ENCODE measurements at places on chromosomes 13 and 19.

GRCh38 chr13:108437496-108437895 is 168.0 kb downstream of the TNFSF13B start:
- DNase-seq = no peak

GRCh38 chr13:97982286-97982685 is 28.8 kb downstream of the IPO5 start:
- no peak for DNase-seq

- DNase-seq = no peak
Measured at GRCh38 chr19:51195616-51196015, 29.3 kb upstream of the CD33 start.

DNA sequence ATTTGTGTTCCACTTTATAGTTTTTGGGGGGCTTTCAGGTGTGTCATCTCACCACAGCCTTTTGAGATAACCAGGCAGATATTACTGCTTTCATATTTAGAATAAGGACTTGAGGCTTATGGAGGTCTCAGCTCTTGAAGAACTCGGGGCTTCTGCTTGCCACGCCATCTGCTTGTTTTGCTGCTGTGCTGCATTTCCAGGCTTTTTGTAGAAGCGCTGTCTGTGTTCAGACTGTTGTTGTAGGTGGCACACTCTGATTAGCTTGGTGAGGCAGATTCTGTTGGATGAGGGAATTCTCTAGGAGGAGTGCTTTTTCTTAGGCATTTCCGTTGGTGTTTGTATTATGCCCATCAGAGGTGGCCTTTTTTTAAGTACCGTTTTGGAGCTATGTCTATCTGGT is 57.2 kb downstream of the WASF3 start:
- no peak for DNase-seq

DNA sequence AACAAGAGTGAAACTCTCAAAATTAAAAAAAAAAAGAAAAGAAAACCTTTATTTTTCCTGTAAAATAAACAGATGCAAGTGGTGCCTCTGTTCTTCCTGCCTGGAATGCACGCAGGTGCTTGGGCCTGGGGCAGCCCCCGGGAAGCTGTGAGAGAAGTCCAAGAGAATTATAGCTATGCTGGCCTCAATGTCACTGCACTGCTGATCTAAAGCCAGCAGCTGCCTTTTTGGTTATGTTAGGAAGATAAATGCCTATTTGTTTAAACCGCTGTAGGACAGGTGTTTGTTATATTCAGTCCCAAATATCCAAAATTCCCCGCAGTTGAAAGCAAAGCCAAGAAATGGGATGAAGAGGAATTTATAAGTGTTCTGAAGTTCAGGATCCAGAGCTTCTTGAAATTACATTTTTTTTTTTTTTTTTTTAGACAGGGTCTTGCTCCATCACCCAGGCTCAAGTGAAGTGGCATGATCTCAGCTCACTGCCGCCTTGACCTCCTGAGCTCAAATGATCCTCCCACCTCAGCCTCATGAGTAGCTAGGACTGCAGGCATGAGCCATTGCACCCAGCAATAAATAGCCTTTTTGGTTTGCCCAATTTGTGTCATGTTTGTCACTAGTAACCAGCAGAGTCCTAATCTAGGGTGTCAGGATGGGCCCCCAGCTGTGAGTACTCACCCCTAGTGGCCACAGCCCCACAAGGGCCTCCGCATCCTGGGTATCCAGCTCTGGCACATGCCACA is 2.2 kb downstream of the RINL start:
- DNase-seq = no peak

DNA sequence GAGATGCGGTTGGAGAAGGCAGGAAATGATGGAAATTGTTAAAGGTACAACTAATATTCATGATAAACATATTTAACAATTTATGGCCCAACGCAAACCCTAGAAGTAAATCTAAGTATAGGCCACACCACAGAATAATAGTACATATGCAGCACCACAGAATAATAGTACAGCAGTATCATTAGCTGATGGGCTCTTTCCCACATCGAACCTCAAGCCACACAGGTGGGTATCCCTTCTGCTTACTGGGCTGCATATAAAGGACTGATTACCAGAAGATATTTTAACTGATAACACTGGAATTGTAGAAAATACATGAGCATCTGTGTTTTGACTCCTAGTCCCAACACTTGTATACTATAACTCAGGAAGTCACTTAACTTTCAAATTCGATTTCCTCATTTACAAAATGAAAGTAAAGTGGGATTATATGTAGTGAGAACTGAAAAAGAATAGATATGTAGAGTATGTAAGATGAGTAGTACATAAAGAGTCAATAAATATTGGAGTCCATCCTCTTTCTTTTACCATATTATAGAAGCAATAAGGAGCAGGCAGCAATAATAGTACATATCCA is 91.5 kb downstream of the TSC22D1 start:
- no peak for DNase-seq

DNA sequence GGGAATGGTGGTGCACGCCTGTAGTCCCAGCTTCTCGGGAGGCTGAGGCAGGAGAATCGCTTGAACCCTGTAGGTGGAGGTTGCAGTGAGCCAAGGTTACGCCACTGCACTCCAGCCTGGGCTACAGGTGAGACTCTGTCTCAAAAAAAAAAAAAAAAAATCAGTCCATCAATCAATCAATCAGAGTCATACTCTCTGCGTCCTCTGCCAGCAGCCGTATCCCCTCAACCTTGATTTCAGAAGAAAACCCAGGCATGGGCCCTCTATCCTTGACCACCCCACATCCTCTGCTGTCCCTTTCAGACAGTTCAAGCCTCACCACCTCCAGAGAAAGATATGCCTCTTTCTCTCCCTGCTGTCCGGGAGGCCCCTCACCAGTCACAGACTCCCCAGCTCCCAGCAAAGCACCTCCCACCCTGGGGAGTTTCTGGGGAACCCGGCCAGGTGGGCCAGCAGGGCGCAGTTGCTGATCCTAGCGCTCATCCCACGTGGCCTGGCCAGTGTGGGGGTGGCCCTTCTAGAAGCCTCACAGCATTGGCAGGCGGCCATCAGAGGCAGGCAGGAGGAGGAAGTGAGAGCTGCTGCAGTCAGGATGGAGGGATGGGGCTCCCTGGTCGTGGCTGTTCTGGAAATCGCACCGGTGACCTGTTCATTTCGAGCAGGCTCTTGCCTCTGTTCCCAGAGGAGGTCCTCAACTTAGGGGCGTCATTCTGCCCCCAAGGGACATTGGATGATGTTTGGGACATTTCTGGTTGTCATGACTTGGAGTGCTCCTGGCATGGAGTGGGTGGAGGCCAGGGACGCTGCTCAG is 10.2 kb upstream of the JSRP1 start:
- no peak for DNase-seq

DNA sequence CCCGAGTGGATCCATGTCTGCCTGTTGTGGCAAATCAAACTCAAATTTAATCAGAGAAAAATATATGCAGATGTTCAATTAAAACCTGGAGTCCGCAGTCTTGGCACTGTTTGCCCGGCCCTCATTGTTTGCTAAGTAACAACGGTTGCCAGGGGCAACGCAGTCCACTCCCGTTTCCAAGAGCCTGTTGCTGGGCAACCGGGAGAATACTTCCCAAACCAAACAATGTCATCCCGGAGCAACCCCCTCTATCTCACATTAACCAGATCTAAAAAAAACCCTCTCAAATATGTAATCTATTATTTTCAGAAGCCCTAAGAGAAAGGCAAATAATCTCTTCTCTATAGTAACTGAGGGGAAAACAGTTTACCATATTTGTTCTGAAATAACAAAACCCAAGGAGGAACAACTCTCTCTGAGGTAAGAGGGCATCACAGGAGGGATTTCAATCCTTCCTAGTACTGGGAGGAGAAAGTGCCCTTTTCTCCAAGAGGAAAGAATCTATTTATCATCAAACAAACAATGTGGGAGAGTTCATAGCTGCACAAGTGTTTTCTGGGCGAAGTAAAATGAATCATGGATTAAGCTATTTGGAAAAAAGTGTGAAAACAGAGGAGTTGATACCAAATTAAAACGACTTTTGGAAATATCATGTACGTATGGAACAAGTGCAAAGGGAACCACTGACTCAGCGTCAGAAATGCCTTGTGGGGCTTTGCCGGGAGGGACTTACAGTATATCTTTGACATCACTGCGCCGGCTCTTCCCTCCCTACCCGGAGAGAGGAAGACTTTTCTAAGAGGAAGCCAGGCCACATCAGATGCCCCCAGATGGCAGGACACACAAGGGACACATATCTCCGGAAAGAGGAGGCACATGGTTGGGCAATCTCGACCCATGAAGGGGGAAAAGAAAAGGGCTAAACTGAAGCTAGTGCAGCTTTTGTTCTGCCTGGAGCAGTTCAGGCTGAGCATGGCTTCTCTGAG is 43.3 kb downstream of the RFX2 start:
- peak; percentile 53 for DNase-seq

- no peak for DNase-seq
Measured at GRCh38 chr13:34913040-34913439, 29.0 kb upstream of the NBEA start.

DNA sequence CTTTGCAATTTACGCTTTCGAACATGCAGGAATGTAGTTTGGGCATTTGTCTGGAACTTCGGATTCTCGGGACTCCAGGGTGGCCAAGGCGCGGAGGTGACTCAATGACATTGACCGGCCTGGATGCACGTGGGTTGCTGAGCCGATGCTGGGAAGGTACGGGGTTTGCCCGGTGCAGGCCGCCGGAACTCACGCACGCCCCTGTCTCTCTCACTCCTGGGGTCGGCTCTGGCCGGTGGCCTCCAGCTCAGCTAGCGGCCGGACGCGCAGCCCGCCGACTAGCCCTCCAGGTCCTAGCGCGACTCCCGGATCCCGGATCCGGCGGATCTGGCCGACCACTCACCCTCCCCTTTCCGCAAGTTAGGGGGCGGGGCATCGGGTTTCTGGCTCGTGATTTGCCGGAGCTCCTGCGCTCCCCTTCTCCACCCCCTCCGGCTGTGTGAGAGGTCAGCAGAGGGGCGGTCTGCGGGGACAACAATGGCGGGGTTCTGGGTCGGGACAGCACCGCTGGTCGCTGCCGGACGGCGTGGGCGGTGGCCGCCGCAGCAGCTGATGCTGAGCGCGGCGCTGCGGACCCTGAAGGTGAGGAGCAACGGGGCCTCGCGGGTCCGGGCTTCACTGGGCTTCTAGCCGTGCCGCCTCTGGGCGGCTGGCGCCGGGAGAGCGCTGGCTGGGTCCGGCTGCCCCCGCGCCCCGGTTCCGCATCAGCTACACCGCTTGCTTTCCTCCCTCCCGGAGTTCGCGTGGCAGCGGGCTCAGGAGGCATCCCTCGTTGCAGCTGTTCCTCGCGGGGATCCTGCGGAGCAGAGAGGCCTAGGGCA is at the start of gene PCCA:
Gene PCCA, plus strand, starts transcription at position 450 of the 821 bp plus-strand sequence. Its CDS starts 28 bp downstream, at position 478.
- peak; percentile 91 for DNase-seq

GRCh38 chr13:36919833-36920615 is at the start of gene SMAD9:
Gene SMAD9, minus strand, starts transcription at chr13:36920238. Its CDS starts 40,549 bp downstream, at chr13:36879689.
- peak; percentile 29 for DNase-seq

DNA sequence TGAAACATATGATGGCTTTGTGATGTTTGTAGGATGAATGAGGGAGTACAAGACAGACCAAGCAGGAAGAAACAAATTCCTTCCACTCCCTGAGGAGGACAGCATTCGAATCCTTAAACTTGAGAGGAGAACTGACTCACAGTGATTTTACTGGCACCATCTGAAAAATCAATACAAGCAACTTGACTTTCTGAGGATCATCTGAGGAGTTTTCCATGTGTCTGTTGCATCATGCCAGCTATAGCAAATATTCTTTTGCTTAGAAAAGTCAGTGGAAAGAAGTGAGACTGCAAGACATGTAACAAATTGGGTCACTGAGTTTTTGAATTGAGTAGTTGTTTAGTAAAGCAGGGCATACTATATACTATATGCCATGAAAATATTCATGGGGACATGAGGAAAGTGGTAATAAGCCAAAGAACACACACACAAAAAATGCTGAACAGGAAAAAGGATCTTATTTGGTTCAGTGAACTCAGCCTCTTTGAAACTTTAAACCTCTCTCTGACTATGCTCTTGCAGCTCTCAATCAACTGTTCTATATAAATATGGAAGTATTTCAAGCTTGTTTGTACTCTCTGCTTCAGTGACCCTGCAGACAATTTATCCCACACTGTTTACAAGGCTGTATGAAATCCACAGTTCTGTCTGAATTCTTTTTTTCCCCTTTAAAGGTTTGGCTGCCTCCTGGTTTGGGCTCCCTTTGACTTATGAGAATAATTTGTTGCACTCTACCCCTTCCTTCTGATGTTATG is 35.5 kb downstream of the SERTM1 start:
- DNase-seq = no peak

- DNase-seq = no peak
Measured at GRCh38 chr19:12872941-12873890, 8.0 kb downstream of the DNASE2 start.

DNA sequence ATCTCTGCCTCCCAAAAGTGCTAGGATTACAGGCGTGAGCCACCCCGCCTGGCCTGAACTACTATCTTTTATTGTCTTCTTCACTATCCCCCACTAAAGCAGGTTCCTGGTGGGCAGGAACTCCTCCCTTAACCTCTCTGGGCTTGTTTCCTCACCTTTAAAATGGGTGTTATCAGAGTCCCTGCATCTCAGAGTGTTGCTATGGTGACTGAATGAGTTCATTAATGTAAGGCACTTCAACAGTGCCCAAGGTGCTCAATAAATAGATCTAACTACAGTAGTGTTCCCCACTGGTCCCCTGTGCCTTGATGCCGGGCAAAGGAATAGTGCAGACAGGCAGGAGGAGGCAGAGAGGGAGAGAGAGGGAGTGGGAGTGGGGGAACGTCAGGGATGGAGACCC is 20.5 kb downstream of the CCDC97 start:
- no peak for DNase-seq

DNA sequence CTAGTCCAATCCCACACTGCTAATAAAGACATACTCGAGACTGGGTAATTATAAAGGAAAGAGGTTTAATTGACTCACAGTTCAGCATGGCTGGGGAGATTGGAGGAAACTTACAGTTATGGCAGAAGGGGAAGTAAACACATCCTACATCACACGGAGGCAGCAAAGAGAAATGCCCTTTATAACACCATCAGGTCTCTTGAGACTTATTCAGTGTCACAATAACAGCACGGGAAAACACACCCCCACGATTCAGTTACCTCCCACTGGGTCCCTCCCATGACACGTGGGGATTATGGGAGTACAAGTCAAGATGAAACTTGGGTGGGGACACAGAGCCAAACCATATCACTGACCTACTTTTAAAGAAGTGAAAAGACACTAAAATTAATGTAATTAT is 1130.4 kb upstream of the SLC10A2 start:
- DNase-seq = no peak

GRCh38 chr13:40863723-40864122 is 74.3 kb downstream of the SLC25A15 start:
- no peak for DNase-seq

- peak; percentile 95 for DNase-seq
Measured at GRCh38 chr19:35612559-35613321, at the start of gene HAUS5. Gene HAUS5, plus strand, starts transcription at chr19:35612735. Its CDS starts 60 bp downstream, at chr19:35612795.

Measured in LoVo (cell line).